ENCODE measurements at places on chromosomes 5 and 9.

GRCh38 chr9:3262826-3263529, 262.8 kb downstream of the RFX3 start:
- DNase-seq: no peak
- H3K27ac ChIP-seq: no peak overlapping the region
- H3K4me3 ChIP-seq: no peak overlapping the region
- no peaks in the 10 kb centered on the region for H3K27me3 ChIP-seq

- H3K36me3 ChIP-seq: no peaks in the 10 kb centered on the region
- no peak overlapping the region for H3K4me3 ChIP-seq
- no peaks in the 10 kb centered on the region for H3K4me1 ChIP-seq
- peaks cover 10% of the 10 kb centered on the region for H3K27me3 ChIP-seq
- H3K27ac ChIP-seq: no peak overlapping the region
- no peak for DNase-seq
Observed at GRCh38 chr9:90795871-90796317, 5.7 kb upstream of the SYK start.

DNA sequence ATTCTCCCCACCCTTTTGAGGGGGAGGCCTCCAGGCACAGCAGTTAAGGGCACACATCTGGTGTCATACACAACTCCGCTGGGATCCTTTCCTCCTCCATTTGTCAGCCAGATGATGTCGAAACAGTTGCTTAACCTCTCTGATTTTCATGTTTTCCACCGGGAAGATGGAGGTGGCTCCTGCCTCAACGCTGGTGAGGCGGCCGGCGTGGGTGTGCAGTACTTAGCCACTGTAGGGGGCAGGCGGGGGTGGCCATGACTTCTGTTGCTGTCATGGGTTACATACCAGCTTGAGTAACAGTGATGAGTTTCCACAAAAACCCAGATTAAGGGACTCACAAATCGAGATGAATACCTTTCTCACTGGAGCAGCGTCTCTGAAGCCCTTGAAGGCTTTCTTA, 63.1 kb upstream of the EPB41L4B start:
- no peak for DNase-seq
- no peaks in the 10 kb centered on the region for H3K4me1 ChIP-seq
- H3K27me3 ChIP-seq: no peaks in the 10 kb centered on the region
- H3K4me3 ChIP-seq: no peak overlapping the region

GRCh38 chr5:181099602-181100086, 31.3 kb downstream of the OR2V1 start:
- H3K4me1 ChIP-seq: peaks cover 7% of the 10 kb centered on the region
- no peaks in the 10 kb centered on the region for H3K36me3 ChIP-seq
- no peak for DNase-seq
- no peaks in the 10 kb centered on the region for H3K27me3 ChIP-seq
- H3K4me3 ChIP-seq: no peak overlapping the region
- no peak overlapping the region for H3K27ac ChIP-seq

DNA sequence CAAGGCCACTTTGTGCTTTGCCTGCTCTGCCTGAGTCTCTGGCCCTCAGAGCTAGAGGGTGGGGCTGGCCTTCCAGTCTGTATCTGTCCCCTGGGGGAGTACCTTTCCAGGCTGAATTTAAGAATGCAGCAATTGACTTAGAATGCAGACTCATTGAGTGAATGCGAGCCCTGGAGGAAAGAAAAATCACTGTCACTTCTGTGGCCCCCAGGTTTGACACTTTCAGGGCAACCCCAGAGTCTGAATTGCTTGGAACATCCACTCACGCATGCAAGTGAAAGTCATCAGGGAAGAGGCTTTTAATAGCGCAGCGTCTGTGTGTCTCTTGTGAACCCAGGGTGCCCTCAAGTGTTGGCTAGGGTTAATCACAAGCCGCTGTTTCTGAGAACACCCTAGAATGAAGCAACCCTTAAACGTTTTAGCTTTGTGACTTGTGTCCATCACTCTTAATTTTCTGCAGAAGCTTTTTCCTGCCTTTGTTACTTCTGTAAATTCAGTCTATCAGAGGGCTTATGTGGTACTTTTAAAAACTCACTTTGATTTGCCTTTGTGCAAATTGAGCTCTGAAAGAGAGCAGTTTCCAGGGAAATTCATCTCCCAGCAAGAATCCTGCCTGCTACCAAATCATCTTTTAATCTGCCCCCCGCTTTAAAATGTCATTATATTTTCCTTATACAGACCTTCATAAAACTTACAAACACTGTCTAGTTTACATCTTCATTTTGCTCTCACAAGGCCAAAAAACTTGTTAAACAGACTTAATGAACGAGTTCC, 146.8 kb upstream of the IQGAP2 start:
- no peak overlapping the region for H3K27ac ChIP-seq
- H3K4me3 ChIP-seq: no peak overlapping the region
- H3K36me3 ChIP-seq: no peaks in the 10 kb centered on the region
- no peaks in the 10 kb centered on the region for H3K27me3 ChIP-seq

DNA sequence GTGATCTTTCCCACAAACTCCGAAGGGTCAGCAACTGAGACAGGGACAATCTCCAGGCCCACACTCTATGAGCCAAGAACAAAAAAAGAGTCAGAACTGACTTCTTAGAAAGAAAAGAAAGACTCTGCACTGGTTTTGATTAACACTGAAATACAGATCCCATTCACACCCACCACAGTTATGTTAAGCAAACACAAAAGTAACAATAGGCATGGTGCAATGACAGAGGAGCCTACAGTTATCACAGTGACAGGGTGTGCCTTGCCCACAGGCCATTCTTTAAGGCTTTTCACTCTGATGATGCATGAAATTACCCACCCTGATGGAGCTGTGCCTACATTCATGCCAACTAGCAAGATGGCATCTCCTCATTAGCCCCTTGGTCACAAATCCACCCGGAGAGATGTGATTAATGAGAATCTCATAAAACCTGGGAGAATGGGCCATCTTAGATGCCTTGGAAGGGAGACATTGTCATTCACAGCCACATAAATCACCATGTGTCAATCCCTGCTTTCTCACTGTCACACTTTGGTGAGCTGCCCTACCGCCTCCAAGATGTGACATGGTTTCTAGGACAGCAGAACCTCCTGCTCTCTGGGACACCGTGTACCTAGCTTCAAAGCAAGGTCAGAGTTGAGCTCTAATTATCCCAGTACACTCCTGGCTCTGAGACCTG, 27.6 kb upstream of the FSTL4 start:
- H3K36me3 ChIP-seq: no peaks in the 10 kb centered on the region
- DNase-seq: peak; percentile 74

GRCh38 chr9:33111631-33112030, 35.2 kb upstream of the SMU1 start:
- H3K27me3 ChIP-seq: no peaks in the 10 kb centered on the region
- no peak overlapping the region for H3K4me3 ChIP-seq
- no peak for DNase-seq
- no peak overlapping the region for H3K27ac ChIP-seq

DNA sequence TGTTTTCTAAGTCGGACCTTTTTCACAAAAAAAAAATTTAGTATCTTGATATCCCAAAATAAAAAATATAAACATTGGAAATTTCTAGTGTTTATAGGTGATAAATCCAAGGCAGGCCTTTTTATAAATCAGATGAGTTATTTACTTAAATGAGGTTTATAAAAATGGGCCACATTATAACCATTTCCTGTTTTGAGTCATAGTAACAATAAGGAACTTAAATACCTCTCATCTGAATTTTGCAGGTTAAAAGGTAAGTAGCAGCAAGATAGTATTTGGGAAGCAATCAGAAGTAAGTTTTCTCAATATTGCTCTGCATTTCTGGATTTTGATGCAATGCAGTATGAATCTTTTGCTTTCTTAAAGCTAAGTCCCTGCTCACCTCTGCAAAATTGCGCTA, 3.9 kb downstream of the SPTAN1 start:
- peak overlapping the region; percentile 99 for H3K27ac ChIP-seq
- no peaks in the 10 kb centered on the region for H3K27me3 ChIP-seq
- no peaks in the 10 kb centered on the region for H3K36me3 ChIP-seq
- H3K4me3 ChIP-seq: no peak overlapping the region

GRCh38 chr9:36935768-36936497, 98.1 kb downstream of the PAX5 start:
- DNase-seq: no peak
- no peak overlapping the region for H3K4me3 ChIP-seq
- no peak overlapping the region for H3K27ac ChIP-seq
- H3K27me3 ChIP-seq: peaks cover 4% of the 10 kb centered on the region
- no peaks in the 10 kb centered on the region for H3K36me3 ChIP-seq

- no peaks in the 10 kb centered on the region for H3K36me3 ChIP-seq
- H3K27me3 ChIP-seq: no peaks in the 10 kb centered on the region
- H3K4me3 ChIP-seq: no peak overlapping the region
- DNase-seq: no peak
- no peaks in the 10 kb centered on the region for H3K4me1 ChIP-seq
- H3K27ac ChIP-seq: no peak overlapping the region
Observed at GRCh38 chr9:89795538-89796195, 190.9 kb downstream of the GADD45G start.

DNA sequence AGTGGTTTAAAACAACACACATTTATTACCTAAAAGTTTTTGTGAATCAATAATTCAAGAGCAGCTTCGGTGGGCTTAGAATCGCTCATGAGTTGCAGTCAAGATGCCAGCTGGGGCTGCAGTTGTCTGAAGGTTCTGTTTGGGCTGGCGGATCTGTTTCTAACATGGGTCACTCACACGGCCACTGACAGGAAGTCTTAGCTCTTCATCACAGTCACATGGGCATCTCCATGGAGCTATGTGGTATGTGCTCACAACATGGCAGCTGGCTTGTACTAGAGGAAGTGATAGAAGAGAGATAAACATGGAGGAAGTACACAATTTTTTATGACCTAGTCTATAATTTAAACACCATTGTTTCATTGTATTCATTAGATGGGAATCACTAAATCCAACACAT, 11.2 kb downstream of the KLHL9 start:
- no peaks in the 10 kb centered on the region for H3K27me3 ChIP-seq
- H3K36me3 ChIP-seq: no peaks in the 10 kb centered on the region

- no peak overlapping the region for H3K27ac ChIP-seq
- no peak overlapping the region for H3K4me3 ChIP-seq
- H3K27me3 ChIP-seq: no peaks in the 10 kb centered on the region
- H3K36me3 ChIP-seq: no peaks in the 10 kb centered on the region
- no peaks in the 10 kb centered on the region for H3K4me1 ChIP-seq
- DNase-seq: no peak
Observed at GRCh38 chr5:114830114-114830513, 339.6 kb downstream of the TRIM36 start.

DNA sequence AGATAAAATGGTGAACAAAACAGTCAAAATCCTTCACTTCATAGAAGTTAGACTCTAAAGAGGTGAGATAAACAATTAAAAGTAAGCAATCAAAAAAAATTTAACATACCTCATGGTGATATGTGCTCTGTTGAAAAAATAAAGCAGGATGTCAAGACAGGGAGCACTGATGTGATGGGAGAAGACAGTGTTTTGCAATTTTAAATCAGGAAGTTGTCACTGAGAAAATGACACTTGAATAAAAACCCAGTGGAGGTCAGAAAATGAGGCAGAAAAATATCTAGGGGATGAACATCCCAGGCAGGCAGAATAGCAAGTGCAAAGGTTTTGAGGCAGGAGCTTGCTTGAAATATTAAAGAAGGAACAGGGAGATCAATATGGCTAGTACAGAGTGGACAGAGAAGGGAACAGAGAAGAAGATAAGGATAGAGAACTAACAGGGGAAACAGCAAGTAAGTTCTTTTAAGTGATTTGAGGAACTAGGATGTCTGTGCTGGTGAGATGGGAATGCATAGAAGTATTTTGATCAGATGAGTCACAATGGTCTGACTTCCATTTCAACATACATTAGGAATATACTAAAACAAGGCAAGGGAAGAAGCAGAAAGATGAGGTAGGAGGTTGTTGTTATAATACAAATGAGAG, 130.4 kb downstream of the CHSY3 start:
- no peak overlapping the region for H3K4me3 ChIP-seq
- no peak overlapping the region for H3K27ac ChIP-seq
- no peaks in the 10 kb centered on the region for H3K36me3 ChIP-seq
- no peak for DNase-seq

- peaks cover 30% of the 10 kb centered on the region for H3K4me1 ChIP-seq
- H3K36me3 ChIP-seq: no peaks in the 10 kb centered on the region
- no peak overlapping the region for H3K27ac ChIP-seq
- H3K4me3 ChIP-seq: no peak overlapping the region
- no peaks in the 10 kb centered on the region for H3K27me3 ChIP-seq
Observed at GRCh38 chr5:102773133-102773532, 18.0 kb downstream of the PAM start.

GRCh38 chr9:124348831-124349230, 66.4 kb downstream of the PSMB7 start:
- H3K36me3 ChIP-seq: peaks cover 100% of the 10 kb centered on the region
- no peak overlapping the region for H3K4me3 ChIP-seq

DNA sequence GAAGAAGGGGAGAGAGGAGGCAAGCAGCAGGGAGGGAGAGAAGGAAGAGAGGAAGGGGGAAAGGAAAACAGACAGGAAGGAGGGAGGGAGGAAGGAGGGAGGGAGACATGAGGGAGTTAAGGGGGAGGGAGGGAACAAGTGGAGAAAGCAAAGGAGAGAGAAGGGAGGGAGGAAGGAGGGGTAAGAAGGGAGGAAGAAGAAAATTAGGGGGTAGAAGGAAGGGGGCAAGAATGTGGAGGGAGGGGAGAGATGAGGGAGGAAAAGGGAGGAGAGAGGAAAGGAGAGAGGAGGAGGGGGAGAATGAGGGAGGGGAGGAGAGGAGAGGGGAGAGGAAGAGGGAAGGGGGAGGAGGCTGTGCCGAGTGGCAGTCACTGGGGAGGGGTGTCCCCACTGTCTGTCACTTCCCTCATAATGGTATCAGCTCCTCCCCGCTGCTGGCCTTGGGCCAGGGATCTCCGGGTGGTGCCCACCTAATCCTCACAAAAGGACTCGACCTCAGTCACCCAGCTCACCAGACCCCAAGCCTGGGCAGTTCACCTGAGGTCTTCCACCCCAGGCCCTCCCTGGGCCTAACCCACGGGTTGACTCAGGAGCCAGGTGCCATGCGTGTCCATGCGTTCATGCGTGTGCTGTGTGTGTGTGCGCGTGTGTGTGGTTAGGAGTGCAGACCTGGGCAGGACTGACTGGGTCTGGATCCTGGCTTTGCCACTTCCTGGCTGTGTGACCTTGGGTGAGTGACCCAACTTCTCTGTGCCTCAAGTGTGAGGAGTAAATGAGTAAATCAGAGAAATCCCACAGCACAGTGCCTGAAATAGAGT, 18.1 kb downstream of the C9orf50 start:
- H3K4me1 ChIP-seq: peaks cover 24% of the 10 kb centered on the region
- H3K27ac ChIP-seq: no peak overlapping the region
- DNase-seq: no peak
- no peaks in the 10 kb centered on the region for H3K27me3 ChIP-seq

- peaks cover 7% of the 10 kb centered on the region for H3K4me1 ChIP-seq
- no peaks in the 10 kb centered on the region for H3K27me3 ChIP-seq
- DNase-seq: no peak
- H3K27ac ChIP-seq: no peak overlapping the region
- H3K36me3 ChIP-seq: no peaks in the 10 kb centered on the region
Observed at GRCh38 chr9:125659201-125659840, 47.7 kb downstream of the MAPKAP1 start.

DNA sequence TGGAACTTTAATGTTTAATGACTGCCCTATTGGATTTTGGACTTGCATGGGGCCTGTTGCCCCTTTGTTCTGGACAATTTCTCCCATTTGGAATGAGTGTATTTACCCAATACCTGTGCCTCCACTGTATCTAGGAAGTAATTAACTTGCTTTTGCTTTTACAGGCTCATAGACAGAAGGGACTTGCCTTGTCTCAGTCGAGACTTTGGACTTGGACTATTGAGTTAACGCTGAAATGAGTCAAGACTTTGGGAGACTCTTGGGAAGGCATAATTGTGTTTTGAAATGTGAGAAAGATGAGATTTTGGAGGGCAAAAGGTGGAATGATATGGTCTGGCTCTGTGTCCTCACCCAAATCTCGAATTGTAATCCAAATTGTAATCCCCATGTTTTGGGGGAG, 368.2 kb downstream of the PDE4D start:
- no peak for DNase-seq
- no peaks in the 10 kb centered on the region for H3K27me3 ChIP-seq
- no peak overlapping the region for H3K4me3 ChIP-seq
- peaks cover 9% of the 10 kb centered on the region for H3K4me1 ChIP-seq
